ENCODE measurements at places on chromosomes 5 and 9.

- no peak for DNase-seq
These were observed 88.6 kb downstream of the GDNF start for GRCh38 chr5:37751227-37751626.

DNA sequence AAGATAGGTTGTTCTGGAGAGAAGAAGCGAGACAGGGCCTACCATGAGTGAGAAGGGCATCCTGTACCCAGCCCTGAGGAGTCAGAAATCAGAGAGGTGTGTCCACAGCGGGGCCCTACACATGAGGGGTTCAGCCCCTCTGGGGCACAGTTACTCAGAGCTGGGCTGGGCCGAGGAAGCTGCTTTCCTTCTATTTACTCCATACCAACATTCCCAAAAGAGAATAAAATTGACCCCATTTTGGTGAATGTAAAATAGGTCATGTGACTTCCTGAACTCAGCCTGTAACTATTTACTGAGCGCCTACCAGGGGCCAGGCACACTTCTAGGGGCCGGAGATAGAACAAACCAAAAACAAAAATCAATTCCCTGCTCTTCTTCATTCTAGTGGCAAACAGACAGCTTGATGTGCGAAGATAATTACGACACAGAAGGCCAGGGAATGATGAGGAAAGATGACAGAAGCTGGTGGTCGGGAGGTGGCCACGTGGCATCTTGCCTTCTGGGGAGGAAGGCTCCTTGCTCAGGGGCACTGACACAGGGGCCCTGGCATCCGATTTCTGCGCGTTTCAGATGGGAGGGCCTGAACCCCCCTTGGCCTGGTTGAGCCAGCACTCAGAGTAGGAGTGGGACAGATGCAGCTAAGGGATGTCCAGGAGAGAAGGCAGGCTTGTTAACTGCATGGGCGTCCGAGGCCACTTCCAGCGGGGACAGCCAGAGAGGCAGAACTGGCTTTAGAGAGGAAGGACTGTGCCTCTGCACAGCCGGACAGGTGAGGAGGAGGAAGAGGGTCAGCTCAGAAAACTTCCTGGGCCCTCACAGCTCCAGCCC is 121.8 kb downstream of the NSG2 start:
- DNase-seq, result no peak

DNA sequence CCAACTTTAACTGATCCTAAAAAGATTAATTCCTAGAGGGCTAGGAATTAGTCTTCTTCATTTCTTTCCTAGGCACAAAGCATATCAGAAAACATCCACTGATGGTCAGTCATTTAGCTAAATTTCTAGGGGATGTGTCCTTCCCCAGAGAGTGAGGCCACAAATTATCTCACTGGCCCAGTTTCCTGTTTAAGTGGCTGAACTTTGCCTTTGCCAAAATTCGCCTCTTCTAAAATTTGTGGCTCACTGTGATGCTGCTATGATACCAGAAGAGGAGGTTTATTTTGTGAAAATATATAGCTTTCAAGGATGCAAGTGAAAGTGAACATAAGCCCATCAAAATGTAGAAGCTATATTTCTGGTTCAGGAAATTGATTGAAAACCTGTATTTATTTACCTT is 98.1 kb upstream of the FER start:
- no peak for DNase-seq

- DNase-seq, result no peak
These were observed 135.8 kb downstream of the SNCAIP start for GRCh38 chr5:122447879-122448278.

Measured in stimulated activated CD8-positive, alpha-beta memory T cell treated with anti-CD3 and anti-CD28 coated beads, Interleukin-7, amount 100 ng/mL, for 4 hours (primary cell).